ENCODE measurements at places on chromosomes 1 and 21.

- DNase-seq = no peak
Observed at GRCh38 chr1:83905315-83905907, 93.5 kb downstream of the TTLL7 start.

GRCh38 chr1:68376441-68376840, 73.3 kb downstream of the RPE65 start:
- DNase-seq = no peak

DNA sequence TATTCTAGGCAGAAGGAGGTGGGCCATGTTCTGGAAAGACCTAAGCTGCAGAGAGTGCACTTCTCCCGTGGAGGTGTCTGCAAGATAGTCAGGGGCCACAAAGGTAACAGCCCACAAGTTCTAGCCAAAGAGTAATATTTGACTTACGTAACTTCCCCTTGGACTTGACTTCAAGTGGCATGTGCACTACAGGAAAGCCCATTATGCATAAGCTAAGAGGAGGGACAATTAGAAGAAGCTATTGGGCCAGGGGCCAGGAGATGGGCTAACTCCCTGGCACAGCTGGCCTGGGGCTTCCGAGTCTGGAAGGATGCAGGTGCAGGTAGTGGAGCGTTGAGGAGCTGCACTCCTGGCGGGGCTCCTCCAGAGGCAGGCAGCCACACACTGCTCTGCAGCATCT, 58.3 kb downstream of the ERG start:
- no peak for DNase-seq

GRCh38 chr1:68453060-68453670, 3.4 kb upstream of the RPE65 start:
- DNase-seq = no peak

GRCh38 chr21:38321568-38321967, 64.8 kb downstream of the KCNJ15 start:
- no peak for DNase-seq

DNA sequence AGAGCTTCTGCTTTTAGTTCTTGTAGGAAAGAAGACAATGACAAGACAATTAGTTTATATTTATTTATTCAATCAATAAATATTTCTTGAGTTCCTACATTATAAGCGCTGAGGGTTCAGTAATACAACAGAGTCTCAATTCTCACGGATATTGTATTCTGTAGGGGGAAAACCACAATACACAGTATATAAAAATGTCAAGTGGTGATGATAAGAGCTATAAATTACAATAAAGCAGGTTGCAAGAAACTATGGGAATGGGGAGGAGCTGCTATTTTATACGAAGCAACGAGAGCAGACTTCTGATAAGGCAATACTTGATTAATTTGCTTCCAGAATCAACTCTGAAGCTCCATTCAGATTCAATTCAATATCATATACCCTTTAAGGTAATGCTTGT, 10.6 kb upstream of the XCL1 start:
- DNase-seq = no peak

GRCh38 chr1:174968750-174969244, 30.9 kb upstream of the CACYBP start:
- no peak for DNase-seq

- no peak for DNase-seq
Observed at GRCh38 chr1:228894442-228894989, 159.2 kb downstream of the RHOU start.

DNA sequence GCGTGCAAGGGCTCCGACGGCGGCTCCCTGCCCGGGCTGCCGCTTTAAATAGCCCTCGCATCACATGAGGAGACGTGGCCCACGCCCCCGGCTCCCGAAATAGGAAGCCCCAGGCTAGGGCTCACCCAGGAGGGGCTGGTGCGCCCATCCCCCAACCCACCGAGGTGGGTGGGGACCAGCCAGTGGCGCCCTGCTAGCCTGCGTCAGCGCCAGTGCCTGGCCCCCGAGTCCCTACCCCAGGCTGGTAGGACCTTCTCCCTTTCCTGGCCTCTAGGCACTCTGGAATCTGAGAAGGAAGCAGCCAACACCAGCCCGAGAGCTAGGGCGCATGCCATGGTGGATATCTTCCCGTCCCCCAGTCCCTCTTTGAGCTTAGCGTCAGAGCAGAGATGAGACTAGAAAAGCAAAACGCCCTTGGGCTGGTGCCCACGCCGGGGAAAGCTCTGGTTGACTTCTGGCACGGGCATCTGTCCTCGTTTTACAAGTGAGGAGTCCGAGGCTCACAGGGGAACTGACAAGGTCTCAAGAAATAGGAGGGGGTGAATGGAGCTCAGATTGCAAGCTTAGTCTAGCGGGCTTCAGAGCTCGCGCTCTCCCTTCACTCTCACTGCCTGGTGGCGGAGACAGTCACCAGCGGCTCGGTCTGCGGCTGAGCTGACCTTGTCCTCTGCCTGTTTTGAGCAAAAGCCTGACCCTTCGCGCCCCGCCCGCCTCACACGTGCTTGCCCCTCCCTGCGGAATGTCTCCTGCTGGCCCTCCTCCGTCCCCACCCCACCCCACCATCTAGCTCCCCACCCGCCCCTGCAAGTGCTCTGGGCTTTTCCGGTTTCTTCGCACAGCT, at the start of gene FABP3:
FABP3 (minus strand) TSS at position 21 of the 841 bp plus-strand sequence. CDS start 62 bp downstream, outside the sequence.
- no peak for DNase-seq

DNA sequence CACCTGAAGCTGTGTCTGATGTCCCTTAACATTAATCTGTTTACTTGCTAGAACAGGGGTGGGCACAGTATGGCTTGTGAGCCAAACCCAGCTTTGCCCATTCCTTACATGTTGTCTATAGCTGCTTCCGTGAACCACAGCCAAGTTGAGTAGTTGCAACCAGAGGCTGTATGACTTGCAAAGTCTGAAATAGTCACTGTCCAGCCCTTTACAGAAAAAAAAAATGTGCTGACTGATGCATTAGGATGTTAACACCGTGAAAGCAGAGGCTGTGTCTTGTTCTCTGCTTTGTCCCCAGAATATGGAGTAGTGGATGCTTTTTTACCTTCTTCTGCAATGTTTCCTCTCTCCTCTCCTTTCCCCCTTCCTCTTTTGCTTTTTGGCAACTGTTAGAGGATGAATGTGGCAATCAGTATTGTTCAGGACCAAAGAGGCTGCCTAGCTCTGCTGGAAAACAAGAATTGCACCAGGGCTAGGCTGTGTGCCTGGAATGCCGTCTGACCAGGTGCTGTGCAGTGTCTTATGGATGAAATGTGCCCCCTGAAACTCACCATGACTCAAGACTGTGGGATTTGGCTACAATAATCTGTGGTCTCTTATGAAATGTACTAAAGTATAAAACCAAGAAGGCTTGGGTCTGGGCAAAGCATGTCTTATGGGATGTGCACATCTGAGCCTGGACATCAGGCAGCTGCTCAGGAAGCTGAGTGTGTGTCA, 79.6 kb upstream of the GCLM start:
- DNase-seq = no peak

All from activated T-cell treated with anti-CD3 and anti-CD28 coated beads for 1 hour (primary cell).